ENCODE measurements at places on chromosomes 3 and 15. TPM values are rescaled to one million over a fixed set of nuclear protein-coding genes. Genes with fewer than 3 reads are reported as not detected.

GRCh38 chr3:20344400-20344959 is 158.5 kb upstream of the SGO1 start:
- no peak for DNase-seq

DNA sequence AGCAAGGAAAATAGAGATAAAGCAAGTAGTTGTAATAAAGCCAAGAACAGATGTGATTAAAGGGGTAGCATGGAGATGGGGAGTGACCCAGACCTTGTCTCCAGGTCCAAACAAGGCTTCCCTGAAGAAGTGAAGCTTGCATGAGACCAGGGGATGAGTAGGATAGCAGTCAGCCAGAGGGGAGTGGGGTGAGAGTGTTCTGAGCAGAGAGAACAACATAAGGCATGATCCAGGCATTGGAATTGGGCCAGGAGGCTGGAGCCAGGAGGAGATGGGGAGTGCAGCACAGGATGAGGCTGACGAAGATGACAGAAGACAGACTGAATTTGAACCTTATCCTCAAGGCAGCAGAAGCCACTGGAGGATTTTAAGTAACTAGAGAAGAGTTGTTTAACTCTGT is 7.2 kb downstream of the TMOD2 start:
- no peak for DNase-seq

Gene PTPRG
- 88.4 TPM for total RNA-seq

Gene RSL24D1
- total RNA-seq, result 55.1 TPM

Gene SCG5
- 10.8 TPM for total RNA-seq

Gene METTL6
- 14.7 TPM for total RNA-seq

GRCh38 chr3:11221818-11222415 is 50.3 kb upstream of the ATG7 start:
- no peak for DNase-seq

Gene IL17RD
- total RNA-seq, result 1.1 TPM

- no peak for DNase-seq
These were observed 42.6 kb downstream of the GOLIM4 start for GRCh38 chr3:168053115-168053514.

GRCh38 chr3:117595615-117596014 is 886.0 kb downstream of the TUSC7 start:
- no peak for DNase-seq

DNA sequence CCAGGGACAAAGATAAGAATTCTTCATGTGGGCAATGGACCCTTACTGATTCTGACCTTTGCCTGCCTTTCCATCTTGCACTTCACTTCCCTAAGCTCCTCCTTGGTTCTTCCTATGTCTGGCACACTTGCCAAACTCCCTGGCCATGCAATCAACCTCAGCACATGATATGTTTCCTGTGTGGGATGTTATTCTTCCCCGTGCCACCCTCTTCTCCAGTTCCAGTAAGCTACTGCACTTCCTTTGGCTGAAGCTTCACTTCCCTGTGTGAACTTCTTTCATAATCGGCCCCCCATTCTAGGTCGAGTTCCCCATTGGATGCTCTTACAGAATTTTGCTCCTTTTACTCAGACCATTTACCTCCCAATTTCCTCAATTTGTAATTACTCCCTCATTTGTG is 10.7 kb upstream of the TASOR start:
- DNase-seq, result no peak

DNA sequence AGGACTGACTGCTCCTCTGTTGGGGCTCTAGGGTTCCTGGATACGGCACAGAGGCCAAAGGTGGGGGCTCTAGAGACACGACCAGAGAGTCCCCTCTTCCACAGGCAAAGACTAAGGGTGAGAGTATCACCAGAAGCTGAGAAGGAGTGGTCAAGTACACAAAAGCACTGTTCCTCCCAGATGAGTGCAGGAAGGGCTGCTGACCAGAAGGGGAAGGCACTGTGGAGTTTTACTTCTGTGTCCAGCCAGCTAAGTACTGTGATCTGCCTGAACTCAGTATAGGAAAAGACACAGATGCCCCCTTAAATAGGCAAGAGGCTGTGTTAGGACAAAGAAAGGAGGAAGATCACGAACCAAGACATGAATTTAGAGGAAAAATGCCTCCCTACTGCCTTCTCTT is 11.7 kb downstream of the MRPS11 start:
- no peak for DNase-seq

GRCh38 chr3:143158014-143158988 is 38.7 kb downstream of the CHST2 start:
- no peak for DNase-seq

DNA sequence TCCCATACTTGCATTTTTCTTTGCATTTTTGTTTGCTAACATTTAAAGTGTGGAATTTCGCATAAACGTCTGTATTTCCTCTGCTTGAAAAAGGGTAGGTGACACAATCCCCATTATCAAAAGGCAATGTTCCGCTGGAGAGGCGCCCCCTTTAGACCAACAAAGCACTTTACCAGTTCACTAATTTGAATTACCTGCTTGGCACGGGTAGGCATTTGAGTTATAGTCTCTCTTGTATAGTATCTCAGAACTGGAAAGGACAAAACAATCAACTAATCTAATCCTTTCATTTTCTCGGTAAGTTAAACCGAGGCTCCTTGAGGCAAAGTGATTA is 775 bp upstream of the CCDC39 start:
- DNase-seq, result peak; percentile 39

DNA sequence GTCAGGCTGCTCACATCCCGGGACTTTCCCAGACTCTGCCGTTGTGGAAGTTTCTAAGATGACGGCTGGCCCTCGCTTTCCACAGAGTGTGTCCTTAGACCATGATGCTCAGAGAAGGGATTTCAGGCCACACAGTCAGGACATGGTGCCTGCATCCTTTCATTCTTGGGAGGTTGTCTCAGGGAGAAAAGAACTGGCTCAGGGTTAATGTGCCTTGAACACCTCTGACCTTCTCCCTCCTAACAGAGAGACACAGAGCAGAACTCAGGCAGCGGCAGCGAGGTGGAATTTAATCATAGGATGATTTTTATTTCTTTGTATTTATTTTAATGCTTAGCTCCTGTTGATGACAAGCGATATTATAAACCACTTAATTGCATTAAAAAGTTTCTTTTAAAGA is 96.9 kb upstream of the ATP2B2 start:
- no peak for DNase-seq

DNA sequence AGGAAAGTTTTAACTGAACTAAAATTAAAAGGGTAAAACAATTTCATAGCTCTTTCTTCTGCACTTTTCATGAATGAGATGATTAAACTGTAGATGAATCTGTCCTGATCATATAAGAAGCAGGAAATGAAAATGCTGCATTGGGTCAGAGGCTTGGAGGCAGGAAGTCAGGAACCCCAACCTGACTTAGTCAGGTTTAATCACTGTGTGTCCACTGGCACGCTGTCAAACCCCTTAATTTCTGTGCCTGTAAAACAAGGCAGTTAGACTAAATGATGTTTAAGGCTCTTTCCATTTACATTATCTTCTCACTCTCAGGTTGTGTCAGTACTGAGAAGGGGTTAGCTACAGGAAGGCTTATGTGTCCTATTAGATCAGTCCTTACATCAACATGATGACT is 193.3 kb upstream of the TTC14 start:
- no peak for DNase-seq

- DNase-seq, result peak; percentile 64
These were observed 41.6 kb downstream of the KLHL18 start for GRCh38 chr3:47324278-47324865.

- no peak for DNase-seq
These were observed 178.1 kb downstream of the OPA1 start for GRCh38 chr3:193771011-193771652.
